ENCODE measurements at places on chromosomes 5 and 9.
A peak's percentile ranks its signal among the peaks of the same experiment; 100 is the strongest.

- no peak for DNase-seq
Measured at GRCh38 chr9:38651400-38652042, 31.1 kb upstream of the ANKRD18A start.

DNA sequence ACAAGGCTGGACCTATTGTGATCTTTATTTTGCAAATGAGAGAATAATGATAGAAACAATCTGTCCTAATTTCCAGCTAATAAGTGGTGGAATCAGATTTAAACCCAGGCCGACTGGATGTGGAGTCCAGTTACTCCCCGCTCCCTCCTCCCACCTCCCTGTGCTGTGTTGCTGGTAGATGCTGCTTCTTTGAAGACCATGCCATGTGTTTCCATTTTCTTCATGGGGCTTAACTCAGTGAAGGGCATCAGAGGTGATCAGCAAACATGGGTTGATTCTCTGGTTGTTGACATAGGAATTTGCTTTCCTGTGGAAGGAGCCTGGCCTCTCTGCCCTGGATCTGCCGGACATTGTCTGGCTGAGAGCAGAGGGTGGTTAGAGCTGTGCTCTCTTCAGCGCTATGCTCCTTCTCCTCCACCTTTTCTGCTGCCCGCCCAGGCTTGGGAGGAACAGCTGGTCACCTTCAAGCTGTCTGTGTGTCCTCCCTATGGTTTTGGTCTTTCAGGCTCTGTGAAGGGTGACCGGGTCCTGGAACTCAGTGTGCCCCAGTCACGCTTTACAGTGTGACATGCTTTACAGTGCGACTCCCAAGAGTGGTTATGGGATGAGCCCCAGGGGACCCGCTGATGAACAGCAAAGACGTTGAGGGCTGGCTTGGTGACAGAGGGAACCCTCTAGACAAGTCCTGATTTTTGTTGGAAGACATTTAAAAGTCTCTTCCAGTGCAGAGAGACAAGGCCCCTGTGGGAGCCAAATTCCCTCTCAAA, 68.4 kb upstream of the RPS23 start:
- no peak for DNase-seq

DNA sequence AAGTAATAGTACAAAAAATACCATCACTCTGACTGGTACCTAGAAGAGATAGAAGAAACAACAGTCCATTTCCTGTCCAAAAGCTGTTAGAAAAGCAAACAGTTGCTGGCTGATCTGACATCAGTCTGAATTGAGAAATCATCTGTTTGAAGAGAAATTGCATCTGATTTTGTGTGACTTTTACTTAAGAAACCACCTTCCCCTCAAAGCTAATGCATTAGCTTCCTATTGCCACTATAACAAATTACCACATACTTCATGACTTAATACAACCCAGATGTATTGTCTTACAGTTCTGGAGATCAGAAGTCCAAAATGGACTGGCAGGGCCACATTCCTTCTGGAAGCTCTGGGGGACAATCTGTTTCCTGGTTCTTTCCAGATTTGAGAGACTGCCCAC, 385.9 kb upstream of the TLE4 start:
- DNase-seq, result no peak

DNA sequence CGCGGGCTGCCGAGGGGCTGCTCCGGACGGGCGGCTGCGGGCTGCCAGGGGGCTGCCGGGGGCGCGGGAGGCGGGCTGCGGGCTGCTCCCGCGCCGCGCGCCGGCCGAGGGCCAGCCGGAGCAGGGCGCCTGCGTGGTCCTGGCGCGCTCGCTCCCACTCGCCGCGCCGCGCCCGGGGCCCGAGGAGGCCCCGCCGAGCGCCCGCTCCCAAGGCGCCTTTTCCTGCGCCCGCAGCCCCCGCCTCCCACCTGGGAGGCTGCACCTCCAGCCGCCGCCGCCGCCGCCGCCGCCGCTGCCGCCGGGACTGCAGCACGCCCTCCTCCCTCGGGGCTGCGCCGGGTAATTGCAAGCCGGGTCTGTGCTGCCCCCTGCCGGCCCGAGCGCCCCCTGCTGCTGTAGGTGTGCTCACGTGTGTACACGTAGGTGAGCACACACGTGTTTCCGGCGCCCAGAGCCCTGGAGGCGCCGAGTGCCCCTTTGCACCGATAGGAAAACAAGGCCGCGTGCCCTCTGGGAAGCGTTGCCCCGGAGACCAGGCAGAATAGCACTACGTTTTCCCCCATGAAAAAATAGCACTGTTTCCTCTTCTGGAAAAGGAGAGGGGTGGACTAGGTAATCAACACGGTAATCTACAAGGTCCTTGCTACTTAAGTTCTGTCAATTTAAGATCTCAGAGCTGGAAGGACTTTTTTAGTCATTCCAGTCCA, at the start of gene EPB41L4B:
EPB41L4B (minus strand) TSS at position 318 of the 707 bp plus-strand sequence. CDS start 613 bp downstream, outside the sequence.
- DNase-seq, result peak; percentile 63

DNA sequence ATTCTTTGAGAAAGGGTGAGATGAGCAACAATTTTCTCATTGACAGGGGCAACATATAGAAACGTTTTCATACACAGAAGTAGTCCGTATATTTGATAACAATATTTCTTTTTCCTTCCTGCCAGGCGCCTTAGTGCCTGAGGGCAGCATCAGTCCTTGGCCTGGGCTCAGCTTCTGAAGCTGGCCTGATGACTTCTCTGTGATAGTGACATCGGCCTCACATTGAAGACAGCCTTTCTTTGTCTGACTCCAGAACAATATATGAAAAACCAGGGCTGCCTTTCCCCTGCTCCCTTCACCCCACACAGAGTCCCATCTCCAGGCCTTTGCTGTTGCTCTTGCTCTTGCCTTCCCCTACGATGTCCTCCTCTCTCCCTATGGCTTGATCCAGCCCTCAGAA, 24.1 kb upstream of the TCOF1 start:
- DNase-seq, result no peak

GRCh38 chr5:81971111-81971711, 612 bp upstream of the ATG10 start:
- no peak for DNase-seq

DNA sequence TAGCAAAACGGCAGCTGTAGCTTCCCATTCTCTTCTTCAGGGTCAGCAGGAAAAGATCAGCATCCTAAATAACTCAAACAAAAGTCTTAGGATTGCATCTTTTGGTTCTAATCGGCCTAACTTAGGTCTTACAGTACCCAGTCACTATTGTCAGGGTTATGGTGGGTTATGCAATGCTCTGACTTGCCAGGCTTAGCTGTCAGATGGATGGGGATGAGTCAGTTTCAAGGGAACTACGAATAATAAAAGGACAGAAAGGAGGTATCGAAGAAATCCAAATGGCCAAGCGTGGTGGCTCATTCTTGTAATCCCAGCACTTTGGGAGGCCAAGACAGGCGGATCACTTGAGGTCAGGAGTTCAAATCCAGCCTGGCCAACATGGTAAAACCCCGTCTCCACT, 46.5 kb downstream of the PPP1R2B start:
- no peak for DNase-seq

DNA sequence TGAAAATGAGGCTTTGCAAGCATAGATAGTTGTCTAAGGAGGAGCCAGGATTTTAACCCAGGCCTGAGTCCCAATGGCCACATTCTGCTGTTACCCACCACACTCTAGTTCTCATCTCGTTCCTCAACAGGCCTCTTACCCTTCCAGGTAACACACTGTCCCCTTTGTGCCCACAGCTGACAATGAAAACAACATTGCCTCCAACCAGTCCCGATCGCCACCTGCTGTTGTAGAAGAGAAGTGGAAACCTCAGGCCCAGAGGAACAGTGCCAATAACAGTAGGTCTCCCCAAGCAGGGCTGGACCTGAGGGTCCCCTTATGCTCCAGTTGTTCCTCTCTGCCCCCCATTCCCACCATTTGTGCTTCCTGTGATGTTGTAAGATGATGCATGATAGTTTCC, 30.4 kb downstream of the AMBP start:
- DNase-seq, result no peak

- no peak for DNase-seq
Measured at GRCh38 chr5:133945568-133945967, 22.9 kb downstream of the C5orf15 start.

- no peak for DNase-seq
Measured at GRCh38 chr9:19551124-19551929, 142.5 kb downstream of the ACER2 start.

- DNase-seq, result no peak
Measured at GRCh38 chr9:16136961-16137360, 584.1 kb downstream of the CCDC171 start.

- DNase-seq, result no peak
Measured at GRCh38 chr9:72936679-72937078, 16.2 kb downstream of the ALDH1A1 start.

DNA sequence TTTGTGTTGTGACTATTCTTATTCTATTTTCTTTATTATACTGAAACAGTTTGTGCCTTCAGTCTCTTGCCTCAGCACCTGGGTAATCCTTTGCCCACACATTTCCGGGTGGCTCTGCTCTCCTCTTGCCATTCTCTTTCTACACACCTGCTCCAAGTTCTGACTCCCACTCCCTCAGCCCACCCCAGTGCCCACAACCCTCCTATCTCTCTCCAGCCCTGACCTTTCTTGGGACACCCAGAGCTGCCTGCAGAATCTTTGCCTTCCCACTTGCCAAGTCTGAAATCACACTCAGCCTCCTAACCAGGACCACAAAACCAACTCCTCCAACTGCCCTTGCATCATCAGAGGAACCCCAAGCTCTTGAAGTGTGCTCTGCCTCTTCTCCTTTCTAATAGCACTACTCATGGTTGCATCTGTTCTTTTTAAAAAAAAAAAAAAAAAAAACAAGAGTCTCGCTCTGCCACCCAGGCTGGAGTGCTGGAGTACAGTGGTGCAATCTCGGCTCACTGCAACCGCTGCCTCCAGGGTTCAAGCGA, 4.1 kb downstream of the SWI5 start:
- no peak for DNase-seq

DNA sequence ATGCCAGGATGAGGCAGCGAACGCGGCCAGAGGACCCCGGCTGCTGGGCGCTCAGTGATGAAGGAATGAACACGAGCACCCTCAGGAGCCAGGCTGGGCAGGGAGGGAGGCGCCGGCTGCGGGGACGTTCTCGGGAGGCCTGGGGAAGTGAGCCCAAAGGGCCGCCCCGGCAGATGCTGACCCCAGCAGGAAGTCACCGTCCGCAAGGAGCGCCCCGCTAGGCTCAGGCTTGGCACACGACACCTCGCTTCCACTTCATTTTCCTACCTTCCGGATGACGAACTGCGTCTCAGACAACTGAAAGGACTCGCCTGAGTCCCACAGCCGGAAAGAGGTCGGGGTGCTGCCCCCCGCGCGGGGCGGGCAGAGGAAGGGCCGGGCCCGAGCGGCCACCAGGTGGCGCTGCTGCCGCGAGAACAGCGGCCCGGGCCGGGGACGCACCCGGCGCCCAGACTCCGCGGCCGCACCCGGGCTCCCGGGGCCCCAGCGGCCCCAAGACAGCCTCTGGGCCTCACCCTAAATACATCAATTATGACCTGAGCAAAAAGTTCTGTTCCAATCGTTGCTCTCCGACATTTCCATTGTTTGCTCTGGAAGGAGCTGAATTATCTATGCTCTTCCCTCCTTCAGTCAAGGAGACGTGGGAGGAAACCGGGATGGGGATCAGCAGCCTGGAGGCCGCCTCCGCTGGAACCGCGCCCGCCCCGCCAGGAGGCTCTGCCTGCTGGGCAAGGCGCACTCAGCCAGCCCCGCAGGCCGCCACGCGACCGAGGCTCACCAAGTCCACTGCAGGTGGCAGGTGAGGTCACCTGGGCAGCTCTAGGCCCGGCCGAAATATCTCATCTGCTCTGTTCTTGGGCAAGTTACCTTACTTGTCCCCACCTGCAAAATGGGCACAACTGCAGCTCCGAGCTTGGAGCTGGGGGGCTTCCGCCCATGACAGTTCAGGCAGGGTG, 107.0 kb downstream of the ZNF354C start:
- DNase-seq, result peak; percentile 56

DNA sequence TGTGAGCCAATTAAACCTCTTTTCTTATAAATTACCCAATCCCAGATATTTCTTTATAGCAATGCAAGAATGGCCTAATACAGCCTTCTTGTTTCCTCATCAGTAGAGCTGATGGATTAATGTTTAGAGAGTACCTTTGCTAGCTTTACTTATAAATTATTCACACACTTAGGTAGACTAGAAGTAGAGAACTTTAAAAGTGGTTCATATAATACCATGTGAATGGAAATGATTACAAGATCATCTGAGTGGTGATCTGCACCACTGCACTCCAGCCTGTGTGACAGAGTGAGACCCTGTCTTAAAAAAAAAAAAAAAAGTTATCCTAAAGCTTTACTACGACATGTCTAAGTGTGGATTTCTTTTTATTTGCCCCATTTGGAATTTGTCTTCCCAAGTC, 23.2 kb upstream of the LRRTM2 start:
- DNase-seq, result no peak

DNA sequence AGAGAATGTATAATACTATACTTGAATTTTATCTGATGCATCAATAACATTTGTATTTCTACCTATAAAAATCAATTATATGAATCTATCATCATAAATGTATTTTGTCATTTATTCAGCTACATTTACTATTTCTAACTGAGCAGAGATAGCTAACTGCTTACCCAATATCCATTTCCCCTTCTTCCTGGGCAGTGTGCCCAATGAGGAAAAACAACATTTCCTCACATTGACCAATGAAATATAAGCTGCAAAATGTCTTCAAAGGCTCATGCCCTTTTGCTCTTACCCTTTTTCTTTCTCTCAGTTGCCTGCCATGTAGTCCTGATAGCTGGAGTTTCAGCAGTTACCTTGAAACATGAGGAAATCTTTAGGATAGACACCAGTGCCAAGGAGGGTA, 385.8 kb upstream of the PCSK5 start:
- no peak for DNase-seq

GRCh38 chr9:93654351-93654961, 78.1 kb downstream of the PHF2 start:
- no peak for DNase-seq

DNA sequence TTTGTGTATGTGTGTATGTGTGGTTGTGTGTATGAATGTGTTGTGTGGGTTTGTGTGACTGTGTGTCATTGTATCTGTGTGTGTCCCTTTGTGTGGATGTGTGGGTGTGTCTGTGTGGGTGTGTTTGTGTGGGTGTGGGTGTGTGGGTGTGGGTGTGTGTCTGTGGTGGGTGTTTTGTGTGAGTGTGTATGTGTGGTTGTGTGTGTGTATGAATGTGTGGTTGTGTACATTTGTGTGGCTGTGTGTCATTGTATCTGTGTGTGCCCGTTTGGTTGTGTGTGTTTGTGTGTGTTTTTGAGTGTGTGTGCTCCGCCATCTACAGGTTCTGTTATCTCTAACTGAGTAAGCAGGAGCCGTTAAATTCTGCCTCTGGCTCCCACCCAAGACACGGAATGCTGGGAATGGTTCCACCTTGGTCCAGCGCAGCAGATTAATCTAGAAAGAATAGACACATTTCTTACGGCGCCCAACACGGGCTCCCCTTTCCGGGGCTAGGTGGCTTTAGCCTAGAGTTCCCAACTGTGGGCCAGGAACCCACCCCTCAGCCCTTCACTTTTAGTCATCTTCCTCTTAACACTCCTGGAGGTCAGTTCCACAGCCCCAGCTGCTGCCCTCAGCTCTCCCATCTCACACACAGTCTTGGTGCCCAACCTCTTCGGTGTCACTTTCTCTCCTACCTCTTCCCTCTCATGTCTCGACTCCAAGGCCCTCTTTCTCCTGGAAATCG, 197.1 kb downstream of the TTLL11 start:
- no peak for DNase-seq
